Activated naive CD4-positive, alpha-beta T cell treated with anti-CD3 and anti-CD28 coated beads, Interleukin-2, amount 50 U/mL, for 16 hours (primary cell): ENCODE measurements at places on chromosomes 16 and 17.
A peak's percentile ranks its signal among the peaks of the same experiment; 100 is the strongest.

DNA sequence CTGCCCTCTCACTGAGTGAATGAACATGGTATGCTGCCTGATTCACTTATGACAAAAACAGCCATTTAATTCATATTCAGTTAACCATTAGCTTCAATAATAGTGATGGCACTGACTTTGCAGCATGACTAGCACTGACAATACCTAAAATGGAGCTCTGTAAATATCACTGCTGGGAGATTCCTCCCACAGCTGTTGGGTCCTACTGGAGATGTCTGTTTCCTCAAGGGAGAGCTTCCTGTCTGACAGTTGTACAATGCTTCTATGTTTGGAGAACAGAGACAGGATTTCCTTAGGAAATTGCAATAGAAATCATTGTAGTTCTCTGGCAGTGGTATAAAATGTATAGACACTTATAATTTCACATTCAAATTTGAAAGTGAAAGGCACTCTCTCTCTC, 695.9 kb upstream of the CDH8 start:
- DNase-seq, result no peak

DNA sequence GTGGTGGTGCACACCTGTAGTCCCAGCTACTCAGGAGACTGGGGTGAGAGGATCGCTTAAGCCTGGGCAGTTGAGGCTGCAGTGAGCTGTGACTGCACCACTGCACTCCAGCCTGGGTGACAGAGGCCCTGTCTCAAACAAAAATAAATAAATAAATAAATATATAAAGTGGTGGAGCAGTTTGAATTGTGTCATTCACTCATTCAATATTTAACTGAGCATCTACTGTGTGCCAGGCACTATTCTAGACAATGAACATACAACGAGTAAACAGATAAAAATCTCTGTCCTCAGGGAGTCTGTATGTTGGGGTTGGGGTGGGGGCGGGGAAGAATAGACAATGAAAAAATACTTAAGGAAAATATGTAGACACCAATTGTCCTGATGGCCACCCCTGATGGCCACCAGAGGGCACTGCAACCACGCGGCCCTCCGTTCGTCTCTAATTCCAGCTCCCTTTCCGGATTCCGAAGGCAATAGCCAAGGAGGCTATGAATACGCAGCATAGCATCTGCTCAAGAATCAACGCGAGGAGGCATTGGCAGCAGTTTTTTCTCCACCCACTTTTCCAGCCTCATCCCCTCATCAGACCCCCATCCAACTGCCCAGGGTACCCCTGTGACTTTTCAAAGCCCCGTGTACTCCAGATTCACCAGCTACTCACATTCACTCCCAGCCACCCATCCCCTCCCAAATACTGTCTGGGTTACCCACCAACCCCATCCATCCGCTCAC, 21.4 kb downstream of the QPRT start:
- DNase-seq, result peak; percentile 73

- DNase-seq, result no peak
These were observed 27.2 kb downstream of the ZNF423 start for GRCh38 chr16:49828533-49829267.

GRCh38 chr17:56434610-56435009, 158.9 kb upstream of the NOG start:
- no peak for DNase-seq

GRCh38 chr16:51418258-51418657, 267.2 kb upstream of the SALL1 start:
- no peak for DNase-seq

- no peak for DNase-seq
These were observed 32.5 kb downstream of the CD300LF start for GRCh38 chr17:74680213-74680612.

DNA sequence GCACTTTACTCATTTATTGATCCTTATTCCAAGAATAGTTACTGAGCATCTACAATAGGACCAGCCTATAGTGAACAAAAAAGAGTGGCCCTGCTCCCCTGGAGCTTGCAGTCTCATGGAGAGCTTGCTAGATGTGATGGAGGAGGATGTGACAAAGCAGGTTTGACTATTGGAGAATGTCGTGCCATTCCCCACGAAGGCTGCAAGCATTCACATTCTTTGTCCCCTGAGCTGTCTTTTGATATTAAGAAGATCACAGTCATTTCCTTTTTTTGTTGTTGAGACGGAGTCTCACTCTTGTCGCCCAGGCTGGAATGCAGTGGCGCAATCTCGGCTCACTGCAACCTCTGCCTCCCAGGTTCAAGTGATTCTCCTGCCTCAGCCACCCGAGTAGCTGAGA, 115.0 kb upstream of the ADAMTS18 start:
- DNase-seq, result no peak

DNA sequence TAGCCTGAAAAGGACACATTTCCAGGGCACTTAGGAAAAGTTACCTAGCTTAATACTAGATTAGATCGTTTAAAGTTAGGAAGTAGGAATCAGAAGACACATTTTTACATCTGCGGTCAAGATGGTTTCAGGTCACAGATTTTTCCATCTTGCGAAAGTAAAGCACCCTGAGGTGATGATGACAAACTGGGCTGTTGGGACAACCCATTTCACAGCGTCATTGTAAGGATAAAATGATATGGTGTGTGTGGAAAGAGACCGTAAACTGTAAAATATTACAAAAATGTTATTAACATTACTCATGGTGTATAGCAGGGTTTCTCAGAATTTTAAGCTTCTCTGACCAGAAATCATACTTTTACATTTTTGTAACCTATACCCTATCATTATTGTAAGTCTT, 10.1 kb upstream of the MAP2K6 start:
- DNase-seq, result no peak

DNA sequence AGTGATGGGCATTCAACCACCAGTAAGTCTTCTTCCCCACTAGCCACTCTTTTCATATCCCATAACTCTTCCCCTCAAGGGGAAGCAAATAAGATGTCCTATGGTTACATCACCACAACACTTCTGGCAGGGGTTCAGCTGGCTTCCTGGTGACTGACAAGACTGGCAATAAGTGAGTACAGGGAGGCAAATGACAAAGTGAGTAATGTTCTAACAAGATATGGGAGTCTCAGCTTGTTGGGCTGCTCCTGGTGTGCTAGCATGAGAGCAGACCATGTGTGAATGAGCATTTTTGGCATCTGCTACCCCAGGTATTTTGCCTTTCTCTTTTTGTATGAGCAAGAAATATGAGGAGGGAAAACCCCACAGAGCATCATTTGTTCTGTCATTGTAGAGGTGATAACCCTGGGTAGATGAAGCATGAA, 9.9 kb downstream of the TMIGD1 start:
- peak; percentile 54 for DNase-seq

GRCh38 chr17:81314398-81315081, 19.4 kb upstream of the SLC38A10 start:
- no peak for DNase-seq

DNA sequence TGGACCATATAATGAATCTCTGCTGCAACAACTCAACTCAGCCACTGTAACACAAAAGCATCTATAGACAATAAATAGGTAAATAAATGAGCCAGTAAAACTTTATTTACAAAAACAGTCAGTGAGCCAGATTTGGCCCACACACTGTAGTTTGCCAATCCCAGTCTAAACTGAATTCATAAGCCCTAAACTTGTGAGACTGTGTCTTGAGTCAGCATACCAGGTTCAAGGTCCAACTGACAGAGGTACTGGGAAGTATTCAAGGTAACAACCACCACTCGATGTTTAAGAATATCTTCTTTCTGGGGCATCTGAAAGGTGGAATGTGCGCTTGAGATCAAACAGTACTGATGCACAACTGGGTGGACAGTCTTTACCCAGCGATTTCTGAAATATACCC, 94.2 kb downstream of the HELZ start:
- DNase-seq, result no peak

GRCh38 chr17:16484445-16485175, 7.4 kb downstream of the LRRC75A start:
- DNase-seq, result no peak

DNA sequence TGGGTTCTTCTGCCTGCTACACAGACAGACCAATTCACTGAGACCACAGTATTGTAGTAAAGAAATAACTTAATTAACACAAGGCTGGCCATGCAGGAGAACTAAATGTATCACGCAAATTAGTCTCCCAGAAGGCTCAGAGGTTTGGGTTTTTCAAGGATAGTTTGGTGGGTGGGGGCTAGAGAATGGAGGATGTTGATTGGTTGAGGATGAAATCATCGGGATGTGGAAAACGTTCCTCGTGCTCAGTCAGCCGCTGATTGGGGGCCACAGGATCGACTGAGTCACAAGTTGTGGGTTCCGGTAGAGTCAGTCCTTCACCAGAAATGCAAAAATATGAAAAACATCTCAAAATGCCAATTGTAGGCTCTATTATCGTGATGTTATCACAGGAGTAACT, 18.7 kb downstream of the RHOT1 start:
- DNase-seq, result no peak

DNA sequence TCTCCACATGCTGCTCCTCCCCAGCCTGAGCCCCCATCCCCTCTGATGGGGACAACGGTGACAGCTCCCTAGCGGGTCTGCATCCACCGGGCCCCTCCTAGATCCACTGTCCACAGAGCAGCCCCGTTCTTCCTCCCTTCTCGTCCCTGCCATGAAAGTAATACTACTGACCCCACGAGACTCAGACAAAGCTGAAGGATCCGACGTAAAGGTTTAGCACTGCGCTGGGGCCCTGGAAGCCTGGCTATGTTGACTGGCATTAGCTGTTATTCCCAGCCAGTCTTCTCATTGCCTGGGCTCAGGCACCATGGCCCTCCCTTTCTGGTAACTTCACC, 30.7 kb downstream of the VAC14 start:
- DNase-seq, result no peak

GRCh38 chr17:2222901-2223616, 80.5 kb downstream of the SMG6 start:
- no peak for DNase-seq

DNA sequence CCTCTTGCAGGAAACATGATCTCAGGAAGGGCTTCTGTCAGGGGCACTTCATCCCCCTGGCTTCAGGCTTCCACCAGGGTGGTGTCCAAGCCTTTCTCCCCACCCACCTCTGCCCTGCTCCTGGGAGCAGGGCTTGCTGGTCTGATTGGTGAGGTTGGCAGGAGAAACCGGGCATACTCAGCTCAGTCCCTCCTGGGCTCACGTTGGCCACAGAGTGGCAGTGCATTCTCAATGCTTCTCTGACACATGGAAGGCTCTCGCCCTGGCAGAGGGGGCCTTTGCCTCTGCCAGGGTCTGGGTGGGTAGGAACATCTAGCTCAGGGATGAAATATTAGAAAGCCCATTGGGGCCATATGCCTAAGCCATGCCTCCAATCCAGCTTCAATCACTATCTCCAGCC, 142.8 kb downstream of the AXIN2 start:
- DNase-seq, result no peak

GRCh38 chr16:81707411-81708265, 71.5 kb upstream of the PLCG2 start:
- no peak for DNase-seq

DNA sequence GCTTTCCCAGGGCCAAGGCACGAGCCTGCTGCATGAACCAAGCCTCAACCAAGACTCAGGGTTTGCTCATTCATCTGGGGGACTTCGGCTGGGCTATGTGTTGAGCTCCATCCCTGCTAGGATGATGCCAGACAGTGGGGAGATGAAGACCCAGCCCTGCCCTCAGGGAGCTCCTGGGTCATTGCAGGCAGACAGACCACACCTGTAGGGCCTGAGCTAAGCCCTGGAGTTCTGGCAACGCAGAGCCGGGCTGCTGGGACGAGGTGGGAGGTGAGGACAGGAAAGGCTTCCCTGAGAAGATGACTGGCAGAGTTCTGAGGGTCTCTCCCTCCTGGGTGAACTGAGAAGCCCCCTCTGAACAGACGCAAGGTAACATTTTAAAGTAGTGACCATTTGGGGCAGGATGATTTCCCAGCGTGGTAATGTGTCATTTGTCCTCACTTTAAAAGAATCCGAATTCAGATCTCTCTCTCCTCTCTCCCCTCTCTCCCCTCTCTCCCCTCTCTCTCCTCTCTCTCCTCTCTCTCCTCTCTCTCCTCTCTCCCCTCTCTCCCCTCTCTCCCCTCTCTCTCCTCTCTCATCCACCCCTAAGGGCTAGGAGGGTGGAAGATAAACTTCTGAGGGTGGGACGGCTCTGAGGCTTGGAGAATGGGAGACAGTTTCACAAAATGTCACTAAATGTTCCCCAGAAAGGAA, 98.4 kb downstream of the MGAT5B start:
- DNase-seq, result no peak

- no peak for DNase-seq
These were observed 46.5 kb downstream of the MAP1LC3B start for GRCh38 chr16:87438611-87438985.

GRCh38 chr16:58049232-58050185, 24.0 kb downstream of the MMP15 start:
- no peak for DNase-seq

DNA sequence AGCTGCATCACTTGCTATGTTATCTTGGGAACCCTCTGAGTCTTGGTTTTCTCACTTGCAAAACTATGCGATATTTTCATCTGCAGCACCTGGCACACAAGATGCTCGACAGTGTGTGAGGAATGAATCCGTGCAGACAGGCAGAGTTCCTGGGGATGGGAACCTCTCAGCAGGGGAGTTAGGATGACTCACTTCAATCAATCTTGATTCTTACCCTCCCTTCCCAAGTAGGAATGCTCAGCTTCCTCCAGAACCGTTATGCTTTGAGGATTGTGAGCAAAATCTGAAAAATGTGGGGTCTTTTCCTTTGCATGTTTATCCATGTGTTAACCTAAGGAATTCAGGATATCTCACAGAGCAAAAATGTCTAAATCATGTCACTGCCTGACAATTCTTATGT, 68.9 kb upstream of the HNF1B start:
- DNase-seq, result no peak

DNA sequence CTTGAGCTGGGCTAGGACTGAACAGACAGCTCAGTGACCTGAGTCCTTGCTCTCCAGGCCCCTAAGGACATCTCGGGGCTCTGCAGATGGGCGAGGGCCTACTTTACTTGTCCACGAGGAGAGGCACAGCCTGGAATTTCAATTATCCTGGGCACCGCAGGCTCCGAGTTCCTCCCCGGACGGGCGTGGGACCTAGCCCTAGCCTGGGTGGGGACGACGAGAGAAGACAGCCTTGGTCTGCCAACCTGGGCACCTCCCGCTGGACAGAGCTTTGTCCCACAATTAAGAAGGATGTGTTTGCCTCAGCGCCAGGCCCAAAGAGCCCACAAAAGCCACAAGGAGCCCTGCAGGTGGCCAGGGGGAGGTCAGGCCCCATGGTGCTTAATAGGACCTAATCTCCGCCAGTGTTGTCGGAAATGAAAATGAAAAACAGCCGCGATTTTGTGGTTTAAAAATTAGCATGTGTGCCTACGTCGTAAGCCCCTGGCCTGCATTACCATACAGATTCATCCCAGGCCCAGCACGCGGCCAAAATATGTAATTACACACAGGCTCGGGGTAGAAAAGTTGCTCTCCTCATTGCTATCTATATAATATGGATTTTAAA, 51.4 kb upstream of the LHX1 start:
- DNase-seq, result no peak
